ENCODE measurements at places on chromosomes 2 and 18. TPM values are rescaled to one million over a fixed set of nuclear protein-coding genes. Genes with fewer than 3 reads are reported as not detected.

Gene TUBB8B
- total RNA-seq: not detected

Gene SPHKAP
- total RNA-seq: not detected

Gene HJURP
- total RNA-seq: 63.6 TPM

Gene ZFAND2B
- 30.1 TPM for total RNA-seq

Gene CCDC148
- total RNA-seq: 1.4 TPM

Gene GPAT2
- total RNA-seq: not detected

DNA sequence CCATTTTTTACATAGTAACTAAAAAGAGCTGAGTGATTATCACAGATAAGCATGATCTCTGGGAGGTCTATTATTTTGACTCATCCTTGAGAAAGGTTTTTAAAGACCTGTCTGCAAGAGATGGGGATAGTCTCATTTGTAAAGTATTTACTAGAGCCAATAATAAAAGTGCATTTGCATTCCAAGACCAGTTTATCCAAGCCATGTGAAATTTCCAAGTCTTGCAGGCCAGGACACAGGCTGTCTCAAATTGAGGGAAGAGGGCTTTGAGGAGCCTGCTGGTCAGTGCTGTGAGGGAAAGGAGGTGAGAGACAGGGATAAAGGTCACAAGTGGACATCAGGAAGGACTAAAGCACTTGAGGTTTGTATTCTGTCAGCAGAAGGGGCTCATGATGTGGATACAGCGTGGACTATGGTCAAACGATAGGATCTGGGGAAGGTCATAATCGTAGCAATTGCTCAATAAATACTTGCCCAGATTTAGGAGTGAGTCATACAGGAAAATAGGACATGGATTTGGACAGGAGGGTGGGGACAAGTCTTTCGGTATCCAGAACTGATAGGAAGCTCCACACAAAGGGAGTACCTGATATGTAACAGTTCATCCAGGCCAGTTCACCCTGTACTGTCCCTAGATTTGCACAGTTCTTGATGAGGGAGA, 6.6 kb upstream of the CDH2 start:
- DNase-seq: no peak

GRCh38 chr18:65817178-65817577, 66.4 kb downstream of the CDH7 start:
- no peak for DNase-seq

DNA sequence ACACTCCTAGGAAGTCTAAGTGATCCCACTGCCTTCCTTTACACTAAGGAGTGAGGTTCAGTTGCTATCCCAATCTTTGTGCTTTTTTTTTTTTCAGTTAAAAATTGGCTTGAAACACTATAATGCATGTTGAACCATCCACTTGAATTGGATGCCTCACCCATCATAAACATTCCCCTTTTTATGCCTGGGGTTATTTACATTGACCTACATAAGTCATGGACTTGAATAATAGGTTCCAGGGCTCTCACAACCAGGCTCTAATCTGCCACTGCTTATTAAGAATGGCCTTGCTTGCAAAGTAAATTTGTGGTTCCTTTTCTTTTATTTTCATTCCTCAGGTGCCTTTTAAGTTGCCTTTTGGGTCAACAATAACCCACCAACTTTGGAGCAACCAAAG, 236.1 kb upstream of the MEIS1 start:
- DNase-seq: no peak

- no peak for DNase-seq
Observed at GRCh38 chr2:100964681-100965169, 37.4 kb upstream of the RPL31 start.

DNA sequence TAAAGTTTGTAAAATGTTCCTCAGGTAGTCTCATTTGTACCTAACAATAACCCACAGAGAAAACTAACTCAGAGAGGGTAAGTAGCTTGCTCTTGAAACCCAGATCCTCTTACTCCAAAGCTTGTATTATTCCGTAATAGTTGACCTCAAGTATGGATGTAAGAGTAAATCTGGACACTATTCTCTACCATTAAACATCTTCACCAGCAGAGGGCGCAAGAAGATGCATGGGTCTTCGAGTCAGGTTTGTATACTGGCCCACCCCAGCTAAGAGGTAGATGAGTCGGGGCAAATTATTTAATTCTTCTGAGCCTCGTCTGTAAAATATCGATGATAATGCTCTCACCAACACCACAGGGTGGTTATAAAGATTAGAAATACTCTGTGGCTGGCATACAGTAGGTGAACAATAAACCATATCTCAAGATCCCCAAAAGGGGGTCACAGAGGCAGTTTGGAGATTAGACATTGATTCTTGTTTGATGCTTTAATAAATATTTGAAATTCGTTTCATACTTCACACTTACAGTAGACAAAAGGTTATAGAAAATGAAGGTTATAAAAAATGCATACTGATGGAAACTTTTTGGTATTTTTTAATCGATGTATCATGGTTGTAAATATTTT, 3.5 kb upstream of the CABLES1 start:
- DNase-seq: peak; percentile 75

- no peak for DNase-seq
Observed at GRCh38 chr2:30691091-30691947, 115.9 kb downstream of the CAPN13 start.

DNA sequence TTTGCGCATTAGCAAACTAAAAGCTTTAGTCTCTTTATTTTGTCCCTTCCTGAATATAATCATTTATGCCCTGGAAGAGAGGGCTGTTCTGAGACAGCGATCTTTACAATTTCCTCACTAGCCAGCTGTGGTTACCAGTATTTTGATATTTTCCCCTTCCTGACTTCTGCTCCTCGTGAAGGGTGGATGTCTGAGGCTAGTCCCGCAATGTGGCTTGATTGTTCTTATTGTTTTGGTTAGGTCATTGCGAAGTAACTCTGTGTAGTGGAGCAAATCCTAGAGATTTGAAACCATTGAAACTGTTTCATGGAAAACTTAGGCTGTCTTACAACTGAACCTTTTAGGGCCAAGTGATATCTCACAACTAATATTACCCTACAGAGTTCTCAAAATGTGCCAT, 2.4 kb downstream of the MRPL33 start:
- no peak for DNase-seq

GRCh38 chr2:39550701-39551285, 113.7 kb upstream of the MAP4K3 start:
- DNase-seq: no peak

DNA sequence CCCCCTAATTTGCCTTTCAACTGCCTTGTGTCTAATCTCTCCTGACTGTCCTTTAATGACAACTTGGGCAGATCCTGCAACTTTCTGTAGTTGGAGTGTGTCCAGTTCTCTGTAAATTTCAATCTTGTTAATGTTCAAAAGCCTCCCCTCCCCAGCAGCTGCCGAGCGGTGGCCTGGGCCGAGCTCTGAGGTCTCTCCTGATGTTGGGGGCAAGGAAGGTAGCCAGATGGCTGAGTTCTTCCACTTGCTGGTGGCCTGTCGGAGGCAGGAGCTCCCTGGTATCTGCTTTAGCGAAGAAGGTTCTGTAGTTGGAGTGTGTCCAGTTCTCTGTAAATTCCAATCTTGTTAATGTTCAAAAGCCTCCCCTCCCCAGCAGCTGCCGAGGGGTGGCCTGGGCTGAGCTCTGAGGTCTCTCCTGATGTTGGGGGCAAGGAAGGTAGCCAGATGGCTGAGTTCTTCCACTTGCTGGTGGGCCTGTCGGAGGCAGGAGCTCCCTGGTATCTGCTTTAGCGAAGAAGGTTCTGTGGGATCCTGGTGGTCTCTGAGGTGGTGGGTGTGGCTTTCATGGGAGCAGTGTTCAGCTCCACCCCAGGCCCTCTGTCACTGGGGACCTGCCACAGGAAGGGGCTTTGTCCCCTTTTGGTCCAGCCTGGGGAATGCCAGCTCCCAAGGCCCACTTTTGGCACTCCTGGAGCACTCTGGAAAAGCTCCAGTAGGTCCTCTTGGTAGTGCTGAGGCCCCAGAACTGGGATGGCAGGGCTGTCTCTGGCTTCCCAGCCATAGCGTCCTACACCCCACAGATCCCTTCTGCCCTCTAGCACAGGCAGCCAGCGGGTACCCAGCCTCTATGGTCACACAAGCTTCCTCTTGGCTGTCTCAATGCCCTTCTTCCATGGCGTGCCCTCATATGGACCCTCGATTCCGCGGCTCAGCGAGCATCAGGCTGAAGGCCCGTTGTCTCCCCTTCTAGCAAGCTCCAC, 211.9 kb downstream of the ALPK2 start:
- no peak for DNase-seq

- DNase-seq: no peak
Observed at GRCh38 chr18:59743566-59743965, 46.3 kb upstream of the CCBE1 start.

DNA sequence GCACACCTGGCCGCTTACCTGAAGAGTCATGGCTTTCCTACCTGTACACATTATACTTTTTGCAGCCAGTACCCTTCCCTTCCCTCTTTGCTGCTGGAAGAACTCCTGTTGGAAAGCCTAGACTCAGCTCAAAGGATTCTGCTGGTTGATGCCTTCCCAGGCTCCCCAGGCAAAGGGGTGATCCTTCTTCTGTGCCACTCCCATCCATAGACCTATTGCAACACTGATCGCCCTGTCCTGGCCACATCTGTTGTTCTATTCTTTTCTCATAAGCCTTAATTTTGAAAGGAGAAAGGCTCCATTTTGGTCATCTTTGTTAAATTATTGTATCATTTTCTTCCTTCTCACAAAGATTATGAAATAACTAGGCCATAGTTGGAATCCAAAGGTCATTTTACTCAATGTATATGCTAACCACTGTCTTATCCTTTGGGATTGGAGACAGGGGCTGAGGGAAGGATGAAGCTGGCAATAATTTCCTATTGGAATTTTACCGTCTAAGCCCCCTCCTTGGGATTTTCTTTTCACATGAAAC, 3.4 kb upstream of the PRKCE start:
- DNase-seq: no peak

DNA sequence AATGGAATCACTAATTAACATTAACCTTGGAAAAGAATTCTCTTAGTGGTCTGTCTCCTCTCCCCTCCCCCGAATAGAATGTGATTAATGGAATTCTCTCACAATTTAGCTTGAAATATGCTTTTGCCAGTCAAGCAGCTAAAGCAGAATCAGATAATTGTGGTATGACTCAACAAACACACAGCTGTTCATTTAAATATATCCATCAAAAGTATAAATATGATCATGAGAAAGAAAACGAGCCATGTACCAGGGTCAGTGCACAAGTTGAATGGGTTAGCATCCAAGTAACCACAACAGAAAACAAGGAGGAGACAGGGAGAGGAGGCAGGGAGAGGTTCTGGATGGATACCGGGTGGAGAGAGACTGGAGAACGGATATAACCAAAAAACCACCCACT, 66.9 kb downstream of the ACVR1 start:
- no peak for DNase-seq

DNA sequence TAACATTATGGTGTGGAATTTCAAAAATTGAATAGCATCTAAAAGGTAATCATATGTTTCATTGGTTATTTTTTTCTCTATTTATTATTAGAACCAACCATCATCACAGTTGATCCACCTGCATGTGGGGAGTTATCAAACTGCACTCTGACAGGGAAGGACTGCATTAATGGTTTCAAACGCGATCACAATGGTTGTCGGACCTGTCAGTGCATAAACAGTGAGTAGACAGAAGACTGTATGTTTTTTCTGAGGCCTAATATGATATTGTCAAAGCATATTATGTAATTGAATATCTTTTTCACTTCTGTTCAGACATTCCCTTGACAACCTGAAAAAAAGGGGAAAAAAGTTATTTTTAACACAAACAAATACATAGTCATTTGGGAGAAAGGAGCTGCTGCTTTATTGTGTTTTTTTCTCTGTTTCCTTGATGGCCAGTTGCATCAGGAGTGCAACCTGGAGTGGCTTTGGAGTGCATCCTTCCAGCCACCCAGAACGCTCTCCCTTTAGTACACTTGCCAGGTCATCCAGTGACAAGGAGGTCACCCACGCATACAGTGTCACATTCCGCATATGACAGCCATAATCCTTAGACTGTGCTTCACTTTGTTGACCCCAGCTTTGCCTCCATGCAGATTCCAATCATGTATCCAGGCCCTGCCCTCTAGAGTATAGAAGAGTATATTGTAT, 98.7 kb downstream of the FEZ2 start:
- DNase-seq: no peak

- DNase-seq: no peak
Observed at GRCh38 chr2:86218124-86218523, 18.9 kb downstream of the MRPL35 start.

- DNase-seq: peak; percentile 75
Observed at GRCh38 chr18:42053188-42053781, 98.3 kb downstream of the PIK3C3 start.

- no peak for DNase-seq
Observed at GRCh38 chr18:48364146-48364545, 45.0 kb downstream of the ZBTB7C start.

DNA sequence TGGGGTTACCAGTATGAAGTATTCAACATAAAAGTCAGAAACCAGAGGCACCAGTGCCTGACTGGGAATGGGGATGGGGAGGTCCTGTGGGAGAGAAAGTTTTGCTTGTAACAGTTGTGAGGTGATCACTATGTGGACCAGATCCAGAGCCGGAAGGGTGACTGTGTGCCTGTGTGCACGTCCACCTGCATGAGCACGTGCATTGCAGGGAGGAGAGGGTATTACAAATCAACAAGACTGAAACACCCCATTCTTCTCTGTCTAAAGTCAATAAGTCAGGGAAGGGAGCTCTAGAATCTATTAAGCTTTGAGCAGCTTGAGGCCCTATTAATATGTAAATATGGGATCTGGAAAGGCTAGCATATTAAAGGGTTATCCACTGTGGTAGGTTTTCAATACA, 241.0 kb upstream of the ACVR2A start:
- no peak for DNase-seq

DNA sequence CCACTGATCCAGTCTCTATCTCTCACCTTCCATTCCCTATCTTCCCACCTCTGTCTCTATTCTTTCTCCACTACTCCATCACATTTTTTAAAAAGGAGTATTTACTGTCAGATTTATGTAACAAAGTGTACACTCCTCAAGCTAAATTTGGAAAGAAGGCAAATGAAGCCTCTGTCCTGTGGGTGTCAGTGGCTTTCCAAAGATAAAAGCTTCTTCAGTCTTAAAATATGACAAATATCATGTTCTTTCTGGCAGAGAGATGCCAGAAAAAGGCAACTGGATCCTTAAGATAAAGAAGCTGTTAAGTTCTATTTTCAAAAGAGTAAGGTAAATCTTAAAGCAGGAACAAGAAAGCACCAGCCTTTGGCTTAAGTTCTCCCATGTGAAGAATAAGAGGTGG, 7.1 kb downstream of the DUSP11 start:
- no peak for DNase-seq

GRCh38 chr2:73285159-73285739, 971 bp upstream of the FBXO41 start:
- DNase-seq: no peak

DNA sequence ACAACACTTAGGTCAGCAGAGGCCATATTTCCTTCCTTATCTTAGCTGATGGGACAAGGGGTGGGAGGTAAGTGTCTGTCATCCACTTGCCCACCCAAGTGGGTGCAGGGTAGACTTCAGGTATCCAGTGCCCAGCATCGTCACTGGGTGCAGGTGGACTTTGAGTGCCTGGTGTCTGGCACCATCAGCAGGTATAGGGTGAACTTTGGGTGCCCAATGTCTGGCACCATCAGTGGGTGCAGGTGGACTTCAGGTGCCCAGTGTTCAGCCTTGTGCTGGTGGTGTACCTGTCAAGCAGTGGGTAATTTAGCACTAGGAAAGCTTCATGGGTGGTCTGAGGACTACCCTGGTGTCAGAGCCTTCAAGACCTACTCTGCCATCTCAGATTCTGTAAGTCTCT, 175.6 kb downstream of the SEPTIN10 start:
- no peak for DNase-seq
